ENCODE measurements at places on chromosomes 12 and 14.

- DNase-seq, result no peak
Measured at GRCh38 chr12:74685385-74685784, 147.8 kb downstream of the ATXN7L3B start.

- no peak for DNase-seq
Measured at GRCh38 chr12:62282057-62282774, 22.0 kb downstream of the USP15 start.

DNA sequence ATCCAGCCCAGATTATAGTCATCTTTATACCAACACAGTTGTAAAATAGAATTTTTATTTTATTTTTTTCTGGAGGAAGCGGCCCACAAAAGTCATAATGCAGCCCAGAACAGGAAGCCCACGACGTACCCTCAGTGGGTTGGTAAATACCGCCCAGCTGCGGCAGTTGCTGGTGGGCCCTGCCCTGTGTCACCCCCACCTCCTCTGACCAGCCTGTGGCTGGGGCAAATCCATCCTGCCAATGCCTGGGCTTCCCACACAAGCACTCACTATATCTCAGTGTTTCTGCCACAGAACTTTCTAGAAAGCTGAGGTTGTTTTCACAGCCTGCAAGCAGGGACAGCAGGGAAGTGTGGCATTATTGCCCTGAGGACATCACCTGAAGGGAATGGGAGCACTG lies 171.4 kb upstream of the GSC start:
- no peak for DNase-seq

DNA sequence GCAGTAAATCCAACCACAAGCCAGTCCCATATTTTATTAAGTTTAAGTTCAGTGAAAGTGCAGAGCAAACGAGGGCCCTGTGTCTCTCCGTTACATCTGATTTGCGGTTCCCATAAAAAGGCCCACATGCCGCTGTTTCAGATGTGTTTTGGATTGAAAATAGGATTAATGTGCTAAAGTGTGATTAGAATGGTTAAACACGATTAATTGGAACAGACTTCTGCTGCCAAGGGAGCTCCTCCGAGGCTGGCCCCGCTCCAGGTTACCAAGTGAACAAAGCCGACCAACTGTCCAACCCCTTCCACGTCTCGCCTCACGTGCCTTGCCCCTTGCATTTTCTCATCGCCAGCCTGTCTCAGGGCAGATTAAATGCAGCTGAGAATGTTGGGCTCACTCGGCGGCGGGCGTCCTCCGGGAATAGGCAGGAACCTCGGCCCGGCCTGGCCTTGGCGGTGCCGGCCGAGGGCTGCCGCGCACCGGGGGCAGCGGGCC lies 166.5 kb upstream of the GSC start:
- DNase-seq, result no peak

- DNase-seq, result no peak
Measured at GRCh38 chr12:29024117-29024516, 125.0 kb upstream of the FAR2 start.

DNA sequence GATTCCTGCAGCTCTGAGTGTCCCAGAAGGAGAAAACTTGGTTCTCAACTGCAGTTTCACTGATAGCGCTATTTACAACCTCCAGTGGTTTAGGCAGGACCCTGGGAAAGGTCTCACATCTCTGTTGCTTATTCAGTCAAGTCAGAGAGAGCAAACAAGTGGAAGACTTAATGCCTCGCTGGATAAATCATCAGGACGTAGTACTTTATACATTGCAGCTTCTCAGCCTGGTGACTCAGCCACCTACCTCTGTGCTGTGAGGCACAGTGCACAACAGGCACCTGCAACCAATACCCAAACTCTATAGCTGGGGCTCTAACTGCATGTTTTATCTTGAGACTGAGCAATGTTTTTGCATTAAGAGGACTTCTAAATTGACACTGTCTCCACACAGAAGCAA lies 379.2 kb upstream of the OR4E1 start:
- DNase-seq, result no peak

DNA sequence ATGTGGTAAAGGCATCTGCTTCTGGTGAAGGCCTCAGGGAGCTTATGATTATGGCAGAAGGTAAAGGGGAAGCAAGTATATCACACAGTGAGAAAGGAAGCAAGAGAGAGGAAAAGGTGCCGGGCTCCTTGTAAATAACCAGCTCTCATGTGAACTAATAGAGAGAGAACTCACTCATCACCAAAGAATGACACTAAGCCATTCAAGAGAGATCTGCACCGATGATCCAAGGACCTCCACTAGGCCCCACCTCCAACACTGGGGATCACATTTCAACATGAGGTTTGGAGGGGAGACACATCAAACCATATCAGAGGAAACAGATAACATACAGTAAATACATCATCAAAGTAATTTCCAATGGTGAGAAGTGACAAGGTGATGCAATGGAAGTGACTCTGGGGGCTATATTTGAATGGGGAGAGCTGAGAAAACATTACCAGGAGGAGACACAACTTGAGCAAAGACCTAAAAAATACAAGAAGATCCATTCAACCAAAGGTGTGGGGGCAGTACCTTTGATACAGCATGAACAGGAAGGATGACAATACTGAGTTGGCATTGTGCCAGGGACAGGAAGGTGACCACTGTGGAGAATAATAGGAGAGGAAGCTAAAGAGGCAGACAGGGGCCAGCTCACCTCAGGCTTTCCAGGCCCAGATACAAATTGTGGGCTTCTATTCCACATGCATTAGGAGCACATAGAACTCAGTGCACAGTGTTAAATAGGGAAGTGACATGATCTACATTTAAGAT lies 134.4 kb upstream of the GRIP1 start:
- DNase-seq, result no peak

GRCh38 chr14:55756078-55756477 lies 176.1 kb downstream of the KTN1 start:
- no peak for DNase-seq

DNA sequence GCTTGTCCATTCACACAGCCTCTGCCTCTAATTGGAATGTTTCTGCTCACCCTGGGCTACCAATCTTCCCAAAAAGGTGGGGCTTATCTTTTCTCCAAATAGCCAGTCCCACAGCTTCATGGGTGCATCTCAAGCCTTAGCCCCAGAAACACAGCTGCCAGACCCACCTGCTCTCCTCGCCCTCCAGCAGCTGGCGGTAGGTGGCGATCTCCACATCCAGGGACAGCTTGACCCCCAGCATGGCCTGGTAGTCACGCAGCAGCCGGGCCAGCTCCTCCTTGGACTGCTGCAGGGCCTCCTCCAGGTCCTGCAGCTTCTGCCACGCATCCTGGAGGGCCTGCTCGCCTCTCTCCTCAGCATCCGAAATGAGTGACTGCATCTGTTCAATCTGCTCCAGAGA lies 11.1 kb downstream of the KRT77 start:
- DNase-seq, result no peak
